Foreskin melanocyte (primary cell): ENCODE measurements at places on chromosomes 2 and 18.
A peak's percentile ranks its signal among the peaks of the same experiment; 100 is the strongest.

GRCh38 chr18:11136241-11136640 lies 13.1 kb downstream of the PIEZO2 start:
- peak; percentile 90 for DNase-seq

DNA sequence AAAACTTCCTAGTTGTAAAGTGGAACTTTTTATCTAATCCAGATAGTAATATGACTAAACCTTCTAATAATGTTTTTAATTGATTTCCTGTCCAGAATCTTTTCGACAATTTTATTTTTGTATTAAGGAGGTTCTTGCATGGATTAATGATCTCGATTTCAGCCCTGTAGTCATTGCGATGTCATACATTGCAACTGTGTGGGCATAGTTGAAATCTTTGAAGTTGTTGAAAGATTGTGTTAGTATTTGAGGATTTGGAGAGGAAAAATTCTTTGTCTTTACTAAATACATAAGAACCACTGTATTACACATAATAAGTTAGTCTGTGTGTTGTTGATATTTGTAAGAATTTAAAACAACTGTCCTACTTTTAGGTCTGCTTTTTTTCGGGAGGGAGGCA lies 31.1 kb downstream of the ACSL3 start:
- no peak for DNase-seq

GRCh38 chr18:9782073-9782857 lies 74.2 kb downstream of the RAB31 start:
- DNase-seq, result peak; percentile 45

DNA sequence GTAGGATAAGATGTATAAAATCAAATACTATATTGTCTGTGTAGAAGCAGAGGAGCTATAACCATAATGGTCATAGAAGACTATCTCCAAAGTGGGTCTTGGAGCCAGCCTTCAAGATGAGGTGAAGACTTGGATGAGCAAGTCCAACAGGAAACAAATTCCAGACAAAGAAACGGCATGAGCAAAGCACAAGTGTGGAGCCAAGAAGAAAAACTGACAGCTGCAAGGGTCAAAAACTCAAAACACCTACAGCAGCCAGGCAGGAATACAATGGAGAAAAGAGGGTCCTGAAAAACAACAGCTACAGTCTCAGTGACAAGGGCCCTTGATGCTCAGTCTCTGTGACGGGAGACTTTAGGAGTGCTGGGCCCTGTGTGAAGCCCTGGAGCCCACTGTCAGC lies 102.4 kb downstream of the STK39 start:
- DNase-seq, result no peak

- no peak for DNase-seq
These were observed 12.5 kb upstream of the MFF start for GRCh38 chr2:227312579-227312978.

DNA sequence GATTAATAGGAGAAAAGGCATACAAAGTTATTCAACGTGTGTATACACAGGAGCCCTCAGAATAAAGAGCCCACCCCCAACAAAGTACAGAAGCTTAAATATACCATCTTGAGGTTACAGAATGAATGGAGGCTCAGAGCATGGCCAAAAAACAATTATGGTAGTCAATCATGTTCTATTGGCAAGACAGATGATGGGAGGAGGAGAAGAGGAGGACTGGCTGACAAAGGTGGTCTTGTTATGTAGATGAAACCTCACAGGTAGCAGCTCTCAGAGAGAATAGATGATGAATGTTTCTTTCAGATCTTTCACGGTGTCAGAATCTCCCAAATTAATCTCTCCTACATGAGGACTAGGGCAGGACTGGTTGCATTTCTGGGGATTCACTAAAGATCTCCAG lies 66.0 kb downstream of the ARL4C start:
- no peak for DNase-seq

DNA sequence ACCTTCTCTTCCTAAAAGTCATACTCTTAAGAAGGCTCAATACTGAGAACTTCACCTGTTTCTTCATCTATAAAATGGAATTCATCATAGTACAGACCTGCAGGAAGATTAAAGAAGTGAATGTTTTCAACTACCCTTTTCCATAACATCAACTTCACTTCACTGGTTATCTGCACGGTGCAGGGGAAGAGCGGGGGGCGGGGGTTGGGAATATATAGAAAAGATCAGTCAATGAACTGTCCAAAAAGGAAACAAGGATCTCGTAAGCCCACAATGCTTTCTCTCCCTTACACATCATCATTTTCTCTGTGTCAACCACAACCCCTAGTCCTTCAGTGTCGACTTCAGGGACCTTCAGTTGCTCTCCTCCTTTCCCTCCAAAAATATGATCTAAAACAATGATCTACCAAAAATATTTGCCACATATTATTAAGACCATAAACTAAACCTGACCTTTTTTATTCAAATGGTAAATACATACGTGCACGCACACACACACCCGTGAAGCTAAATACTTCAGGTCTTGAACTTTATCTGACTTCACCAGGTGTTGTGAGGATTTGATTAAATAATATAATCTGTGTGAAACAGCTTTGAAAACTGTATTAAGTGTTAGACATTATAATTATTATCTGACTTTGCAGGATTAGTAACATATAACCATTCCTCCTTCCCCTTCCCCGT lies 4.9 kb downstream of the MBOAT2 start:
- no peak for DNase-seq

GRCh38 chr2:48228345-48228684 lies 301.6 kb upstream of the STON1 start:
- no peak for DNase-seq

DNA sequence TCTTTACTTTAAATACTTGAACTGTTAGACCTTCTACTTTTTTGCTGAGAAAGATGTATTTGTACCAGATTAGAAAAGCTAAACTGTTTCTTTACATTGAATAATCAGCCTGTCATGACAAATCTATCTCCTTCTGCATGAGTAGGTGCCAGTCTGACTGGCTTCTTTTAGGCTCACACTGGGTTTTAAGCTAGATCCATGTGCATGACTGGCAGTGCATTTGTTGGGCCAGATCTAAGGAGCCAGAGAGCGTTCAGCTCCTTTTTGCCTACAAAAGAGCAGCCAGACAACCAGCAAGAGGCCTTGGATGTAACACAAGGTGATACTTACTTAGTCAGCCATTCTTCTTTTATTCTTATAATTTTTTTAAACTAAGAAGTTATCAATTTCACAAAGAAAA lies 82.0 kb upstream of the OTX1 start:
- DNase-seq, result no peak

- DNase-seq, result no peak
These were observed 456.5 kb downstream of the FBXO15 start for GRCh38 chr18:73691118-73691517.

DNA sequence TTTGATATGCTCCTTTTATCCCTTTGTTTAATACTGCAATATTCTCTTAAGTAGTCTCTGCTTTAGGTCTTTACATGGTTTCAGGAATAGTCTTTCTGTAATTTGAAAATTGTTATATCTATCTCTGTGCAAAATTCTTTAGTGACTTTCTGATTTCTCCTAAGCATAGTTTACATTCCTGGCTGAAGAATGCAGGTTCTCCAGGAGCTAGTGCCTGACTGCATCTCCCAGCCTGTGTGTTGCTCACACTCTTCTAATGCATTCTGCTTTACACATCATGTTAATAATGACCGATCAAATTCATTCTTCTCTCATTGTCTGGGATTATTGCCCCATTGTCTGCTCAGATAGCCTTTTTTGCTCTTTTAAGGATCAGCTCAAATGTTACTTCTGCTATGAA lies 1349.2 kb downstream of the DSC3 start:
- no peak for DNase-seq

DNA sequence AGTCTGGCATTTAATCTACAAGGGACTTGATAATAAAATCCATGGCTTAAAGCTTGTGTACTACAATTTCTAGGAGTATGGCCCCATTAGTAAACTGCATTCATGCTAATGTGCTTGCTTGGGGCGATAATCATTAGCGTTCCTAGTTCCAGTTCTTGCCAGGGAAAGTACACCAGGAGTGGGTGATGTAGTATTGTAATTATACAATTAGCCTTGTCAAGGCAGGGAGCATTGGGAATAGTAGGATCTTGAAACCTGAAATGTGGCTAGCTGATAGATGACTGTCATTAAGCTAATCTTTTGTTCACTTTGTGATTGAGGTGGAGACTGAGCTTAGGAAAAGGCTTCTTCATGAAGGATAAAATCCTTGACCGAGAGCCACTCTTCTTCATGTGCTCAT lies 989.2 kb downstream of the CPS1 start:
- no peak for DNase-seq

GRCh38 chr2:5915881-5916310 lies 223.7 kb downstream of the SOX11 start:
- peak; percentile 22 for DNase-seq

DNA sequence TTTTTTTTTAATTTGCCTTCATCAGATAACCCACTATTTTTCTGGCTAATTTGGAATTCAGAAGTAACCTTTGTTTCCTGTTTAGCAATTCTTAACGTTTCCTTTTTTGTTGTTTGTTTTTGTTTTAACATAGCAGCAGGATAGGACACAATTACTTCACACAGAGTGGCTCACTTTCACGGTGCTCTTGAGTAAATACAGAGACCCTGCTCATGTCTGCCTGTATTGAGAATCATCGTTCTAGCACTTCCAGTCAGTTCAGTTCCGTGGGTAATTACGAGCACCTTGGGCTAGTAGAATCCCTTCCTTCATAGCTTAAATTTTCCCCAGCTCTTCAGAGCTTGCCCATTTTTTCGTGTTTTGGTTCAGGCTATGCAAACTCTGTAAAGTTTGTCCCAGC lies 1225.4 kb upstream of the LRRTM1 start:
- no peak for DNase-seq

GRCh38 chr18:32576296-32576916 lies 105.7 kb upstream of the GAREM1 start:
- DNase-seq, result no peak

DNA sequence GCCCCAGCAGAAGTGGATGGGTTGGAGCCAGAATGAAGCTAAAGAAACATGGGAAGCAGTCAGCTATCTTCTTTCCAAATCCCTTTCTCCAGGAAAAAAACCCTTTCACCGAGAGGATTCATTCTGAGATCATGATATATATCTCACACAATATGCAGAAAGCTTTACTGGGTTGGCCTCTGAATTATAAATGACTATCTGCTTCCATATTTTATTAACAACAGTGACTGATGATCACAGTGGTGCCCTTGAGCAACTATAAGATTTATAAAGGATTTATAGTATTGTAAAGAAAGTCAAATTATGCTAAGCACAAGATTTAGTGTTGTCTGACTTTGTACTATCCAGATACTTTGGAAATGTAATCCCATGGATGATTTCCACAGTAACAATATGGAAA lies 180.3 kb downstream of the KCNE4 start:
- DNase-seq, result no peak

- no peak for DNase-seq
These were observed 48.0 kb downstream of the BCL2L11 start for GRCh38 chr2:111168528-111169239.

DNA sequence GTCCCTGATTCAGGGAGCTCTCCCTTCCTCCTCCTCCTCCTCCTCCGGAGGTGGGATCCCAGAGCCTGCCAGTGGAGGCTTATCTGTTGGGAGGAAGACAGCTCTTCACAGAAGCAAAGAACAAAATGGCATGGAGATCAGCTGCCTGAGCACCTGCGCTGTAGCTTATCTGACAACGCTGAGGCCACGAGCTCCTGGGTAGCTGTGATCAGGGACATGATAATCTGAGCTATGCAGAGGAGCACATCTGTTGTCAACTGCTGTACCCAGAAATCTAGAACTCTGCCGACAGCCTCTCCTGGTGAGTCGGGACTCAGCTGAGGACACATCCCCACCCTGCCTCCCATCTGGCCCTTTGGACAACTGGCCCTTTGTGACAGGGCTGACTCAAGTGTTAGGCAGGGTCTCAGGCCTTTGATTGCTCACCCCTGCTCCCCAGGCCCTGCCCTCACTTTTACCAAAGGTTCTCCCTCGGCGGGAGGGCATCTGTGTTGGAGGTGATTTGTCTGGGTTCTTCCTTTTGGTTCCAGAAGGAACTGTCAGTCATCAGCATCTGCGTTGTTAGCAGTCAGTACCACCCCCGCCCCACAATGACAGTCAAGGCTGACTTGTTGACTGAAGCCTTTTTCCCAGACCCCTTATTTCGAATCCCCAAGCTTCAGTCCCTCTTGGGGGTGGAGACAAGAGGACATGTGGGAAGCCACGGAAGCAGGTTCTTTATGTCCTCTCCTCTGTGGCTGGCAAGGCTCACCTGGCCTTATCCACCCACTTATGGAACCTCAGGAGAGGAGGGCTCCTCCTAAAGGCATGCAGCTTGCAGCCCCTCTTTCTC lies 5.9 kb upstream of the CNNM3 start:
- no peak for DNase-seq

DNA sequence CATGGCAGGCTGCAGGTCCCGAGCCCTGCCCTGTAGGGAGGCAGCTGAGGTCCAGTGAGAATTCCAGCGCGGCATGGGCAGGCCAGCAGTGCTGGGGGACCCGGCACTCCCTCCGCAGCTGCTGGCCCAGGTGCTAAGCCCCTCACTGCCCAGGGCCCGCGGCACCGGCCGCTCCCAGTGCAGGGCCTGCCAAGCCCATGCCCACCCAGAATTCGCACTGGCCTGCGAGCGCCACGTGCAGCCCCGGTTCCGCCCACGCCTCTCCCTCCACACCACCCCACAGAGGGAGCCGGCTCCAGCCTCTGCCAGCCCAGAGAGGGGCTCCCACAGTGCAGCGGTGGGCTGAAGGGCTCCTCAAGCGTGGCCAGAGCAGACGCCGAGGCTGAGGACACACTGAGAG lies 158.5 kb upstream of the ACVR2A start:
- DNase-seq, result no peak
